Cardiac septum (tissue), 1 donor: ENCODE measurements at places on chromosomes 11 and 22. TPM values are rescaled to one million over a fixed set of nuclear protein-coding genes. Genes with fewer than 3 reads are reported as not detected.

RIBC2 gene
- not detected for total RNA-seq

HTR3B gene
- total RNA-seq, result not detected

GRAP2 gene
- 1.2 TPM for total RNA-seq

NARS2 gene
- 9.9 TPM for total RNA-seq

FAM83F gene
- total RNA-seq, result 2.3 TPM

TRIM21 gene
- 5.9 TPM for total RNA-seq

UPK3A gene
- total RNA-seq, result 0.40 TPM

FLRT1 gene
- 1.2 TPM for total RNA-seq

BSCL2 gene
- total RNA-seq, result 13.3 TPM

MRGPRF gene
- 2.3 TPM for total RNA-seq

HEPN1 gene
- not detected for total RNA-seq

PLA2G3 gene
- not detected for total RNA-seq

PLAAT3 gene
- 109 TPM for total RNA-seq

MIAT gene
- total RNA-seq, result 1.3 TPM

CNIH2 gene
- 0.22 TPM for total RNA-seq
